ENCODE measurements at places on chromosomes 5 and 9.

GRCh38 chr9:86185872-86186271, 73.6 kb downstream of the C9orf153 start:
- no peak for DNase-seq
- H3K4me3 ChIP-seq: no peak overlapping the region
- H3K27ac ChIP-seq: no peak overlapping the region
- no peaks in the 10 kb centered on the region for H3K4me1 ChIP-seq

GRCh38 chr9:18238752-18239447, 235.1 kb upstream of the ADAMTSL1 start:
- H3K36me3 ChIP-seq: no peaks in the 10 kb centered on the region
- H3K27me3 ChIP-seq: no peaks in the 10 kb centered on the region
- no peak for DNase-seq
- no peak overlapping the region for H3K4me3 ChIP-seq
- H3K27ac ChIP-seq: no peak overlapping the region

DNA sequence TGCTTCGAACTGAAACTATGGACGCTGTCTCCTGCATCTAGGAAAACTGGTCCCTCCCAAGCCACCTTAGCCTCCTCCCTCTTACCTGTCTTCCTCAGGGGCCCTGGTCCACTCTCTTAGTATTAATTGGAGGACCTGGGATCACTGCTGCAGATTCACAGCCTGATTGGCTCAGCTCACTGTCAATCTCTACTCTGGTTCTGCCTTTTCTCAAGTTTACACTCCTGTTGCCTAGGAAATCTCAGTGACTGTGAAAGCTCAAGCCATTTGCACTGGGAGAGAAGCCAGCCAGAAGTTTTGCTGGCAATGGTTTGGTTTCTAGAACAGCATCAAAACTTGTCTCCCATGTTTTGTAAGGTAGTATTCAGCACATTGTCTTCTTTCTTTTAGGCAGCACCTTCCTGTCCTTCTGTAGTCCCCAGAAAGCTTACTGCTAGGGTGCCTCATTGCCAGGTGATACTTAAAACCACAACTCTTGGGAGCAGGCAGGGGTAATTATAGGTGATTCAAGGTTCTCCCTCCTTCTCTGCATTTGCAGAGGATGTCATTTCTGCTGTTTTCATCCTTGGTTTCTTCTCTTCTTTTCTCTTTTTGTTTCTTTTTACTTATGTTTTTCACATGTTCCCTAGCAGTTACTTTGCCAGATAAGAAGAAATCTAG, at the start of gene CAPSL:
Gene CAPSL, minus strand, starts transcription at position 55 of the 660 bp plus-strand sequence. CDS start 17,502 bp downstream, outside the sequence.
- no peaks in the 10 kb centered on the region for H3K36me3 ChIP-seq
- no peak within 1 kb of the TSS for H3K4me3 ChIP-seq

- H3K27ac ChIP-seq: no peak overlapping the region
- no peaks in the 10 kb centered on the region for H3K4me1 ChIP-seq
Observed at GRCh38 chr5:91938441-91938840, 555.3 kb upstream of the ARRDC3 start.

GRCh38 chr9:122695696-122696095, 20.8 kb downstream of the OR1L3 start:
- H3K27me3 ChIP-seq: no peaks in the 10 kb centered on the region
- no peaks in the 10 kb centered on the region for H3K36me3 ChIP-seq
- DNase-seq: no peak
- no peaks in the 10 kb centered on the region for H3K4me1 ChIP-seq
- no peak overlapping the region for H3K4me3 ChIP-seq
